Stimulated activated CD4-positive, alpha-beta T cell treated with anti-CD3 and anti-CD28 coated beads, Interleukin-12 subunit alpha, Interleukin-12 subunit beta, amount 100 ng/mL, for 24 hours (primary cell): ENCODE measurements at places on chromosomes 1 and 21.
A peak's percentile ranks its signal among the peaks of the same experiment; 100 is the strongest.

DNA sequence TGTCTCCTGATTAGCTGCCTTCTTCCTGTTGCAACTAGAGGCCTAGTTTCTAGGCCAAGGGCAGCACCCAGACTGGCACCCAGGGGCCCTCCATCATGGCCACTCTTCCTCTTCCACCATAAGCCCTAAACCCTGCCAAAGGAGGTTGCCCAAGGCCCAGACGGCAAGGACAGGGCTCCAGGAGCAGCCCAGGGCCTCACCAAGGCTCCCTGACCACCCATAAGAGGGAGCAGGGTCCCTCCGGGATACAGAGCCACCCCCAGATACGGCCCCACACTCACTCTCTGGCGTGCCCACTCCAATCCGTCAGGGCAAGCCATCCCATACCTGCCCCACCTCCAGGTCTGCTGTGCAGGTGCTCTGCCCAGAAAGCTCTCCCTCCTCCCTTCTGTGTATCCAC lies 79.9 kb downstream of the ITPKB start:
- DNase-seq, result no peak

GRCh38 chr1:116791727-116792126 lies 37.5 kb downstream of the CD2 start:
- DNase-seq, result no peak

DNA sequence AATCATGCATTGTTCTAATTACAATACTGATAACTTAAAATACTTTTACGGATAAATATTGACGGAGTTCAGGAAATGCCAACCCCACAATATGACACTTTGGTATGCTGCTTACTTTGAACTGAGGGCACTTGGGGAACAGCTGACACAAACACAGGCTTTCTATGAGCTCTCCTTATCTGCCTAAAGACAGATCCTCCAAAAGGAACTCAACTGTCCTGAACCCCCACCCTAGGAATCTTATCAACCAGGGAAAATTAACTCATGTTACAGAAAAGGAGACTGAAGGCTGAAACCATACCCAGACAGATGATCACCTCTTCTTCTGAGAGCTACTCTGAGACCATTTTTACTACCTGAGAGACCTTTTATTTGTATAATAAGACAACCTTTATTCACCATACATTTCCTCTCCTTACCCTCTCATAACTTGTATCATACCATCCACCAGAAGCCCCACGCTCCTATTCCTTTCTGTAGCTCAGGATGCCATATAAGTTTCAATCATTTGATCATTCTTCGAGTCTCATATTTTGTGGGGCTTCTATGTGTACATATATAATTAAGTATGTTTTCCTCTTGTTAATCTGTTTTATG lies 239.5 kb downstream of the FAF1 start:
- no peak for DNase-seq

DNA sequence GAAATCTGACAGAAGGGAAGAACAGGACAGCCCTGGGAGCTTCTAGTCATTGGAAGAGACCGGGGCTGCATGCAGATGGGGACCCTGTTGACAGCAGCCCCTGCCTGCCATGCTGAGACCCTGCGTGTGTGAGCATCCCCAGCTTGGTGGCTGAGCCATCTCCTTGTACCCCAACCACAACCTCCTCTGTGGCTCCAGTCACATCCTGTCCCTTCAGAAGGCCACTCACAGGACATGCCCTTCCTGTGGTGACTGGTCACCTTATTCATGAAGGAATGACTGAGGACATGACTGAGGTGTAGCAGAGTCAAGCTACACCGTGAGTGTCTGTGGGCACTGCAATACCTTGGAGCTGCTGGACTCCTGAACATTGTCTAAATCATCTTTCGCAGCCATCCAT lies 141.8 kb upstream of the ERRFI1 start:
- DNase-seq, result no peak

DNA sequence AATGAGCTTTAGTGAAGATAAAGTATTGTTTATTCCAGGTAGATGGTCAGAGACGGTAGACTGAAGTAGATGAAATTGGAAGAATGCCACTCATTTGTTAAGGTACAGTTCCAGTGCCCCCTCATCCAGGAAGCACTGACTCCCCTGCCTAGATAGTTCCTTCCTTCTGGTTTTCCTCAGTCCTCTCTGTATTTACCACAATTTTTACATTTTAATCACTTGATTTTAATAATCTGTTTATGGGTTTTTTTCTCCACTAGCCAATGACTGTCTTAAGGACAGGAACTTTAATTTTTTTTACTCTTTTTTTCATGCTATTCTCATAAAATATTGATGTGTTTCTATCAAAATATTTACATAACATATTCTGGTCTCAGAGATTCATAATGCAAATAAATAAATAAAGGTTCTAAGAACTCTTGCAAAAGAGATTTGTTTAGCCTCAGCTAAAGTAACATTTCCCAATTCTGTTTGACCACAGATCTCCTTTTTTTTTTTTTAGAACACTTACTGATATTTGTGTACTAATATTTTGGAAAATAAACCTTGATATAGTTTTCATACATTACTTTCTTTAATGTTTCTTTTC lies 651.6 kb downstream of the PLPP3 start:
- DNase-seq, result no peak

DNA sequence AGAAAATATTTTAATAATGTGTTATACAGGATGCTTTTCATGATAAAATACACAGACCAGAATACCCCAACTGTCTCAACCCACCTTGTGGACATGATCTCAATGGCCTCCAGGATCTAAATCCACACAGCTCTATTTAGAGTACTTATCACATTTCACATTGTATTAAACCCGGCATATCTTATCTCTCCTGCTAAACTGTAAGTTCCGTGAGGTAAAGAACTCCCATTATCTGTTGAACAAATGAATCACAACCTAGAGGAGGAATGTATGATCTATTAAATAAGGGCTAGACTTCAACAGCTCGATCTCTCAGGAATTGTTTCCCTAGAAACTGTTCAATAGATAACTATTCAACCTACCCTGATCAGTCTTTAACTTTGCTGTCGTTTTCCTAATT lies 6.9 kb downstream of the ETV3 start:
- DNase-seq, result no peak

- DNase-seq, result no peak
Measured at GRCh38 chr1:157992833-157993146, 655 bp upstream of the KIRREL1 start.

- DNase-seq, result no peak
Measured at GRCh38 chr1:181135437-181135731, 46.9 kb downstream of the IER5 start.

- no peak for DNase-seq
Measured at GRCh38 chr1:19815801-19816736, 986 bp upstream of the RNF186 start.

DNA sequence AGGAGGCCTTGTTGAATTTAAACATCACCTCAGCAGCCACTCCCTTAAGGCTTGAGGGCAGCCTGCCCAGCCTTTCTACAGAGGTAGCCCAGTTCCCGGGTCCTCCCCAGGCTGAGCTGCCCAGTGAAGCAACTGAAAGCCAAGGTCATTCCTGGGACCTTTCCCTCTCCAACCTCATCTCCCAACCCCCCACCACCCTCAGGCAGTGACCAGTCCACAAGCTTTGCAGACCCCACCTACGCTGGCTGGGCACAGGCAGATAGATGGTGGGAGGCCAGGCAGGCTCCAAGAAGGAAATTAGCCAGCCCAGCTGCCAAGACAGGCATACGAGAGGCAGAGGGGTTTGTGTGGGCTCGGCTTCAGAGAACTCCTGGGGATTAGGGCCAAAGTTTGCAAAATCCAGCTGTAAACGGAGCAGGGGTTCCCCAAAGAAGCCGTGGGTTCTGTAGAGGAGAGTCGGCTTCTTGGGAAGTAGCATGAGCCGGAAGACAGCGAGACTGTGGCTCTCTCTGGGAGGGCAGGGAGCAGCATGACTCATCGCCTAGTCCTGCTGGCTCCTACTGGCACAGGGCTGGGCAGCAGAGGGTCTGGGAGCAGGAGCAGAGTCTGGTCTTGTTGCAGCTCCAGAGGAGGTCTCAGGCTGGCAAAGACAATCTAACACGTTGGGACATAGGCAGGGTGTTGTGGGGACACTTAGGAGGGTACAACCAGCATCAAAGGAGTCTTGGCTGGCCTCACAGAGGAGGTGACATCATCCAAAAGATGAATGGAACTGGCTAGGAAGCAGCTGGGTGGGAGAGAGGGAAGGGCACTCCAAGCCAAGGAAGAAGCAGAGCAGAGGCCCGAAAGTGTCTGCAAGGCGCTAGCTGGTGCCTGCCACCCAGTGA lies 2.8 kb upstream of the ZC3H12A start:
- no peak for DNase-seq

GRCh38 chr1:61011561-61012263 lies 70.6 kb upstream of the NFIA start:
- DNase-seq, result no peak

DNA sequence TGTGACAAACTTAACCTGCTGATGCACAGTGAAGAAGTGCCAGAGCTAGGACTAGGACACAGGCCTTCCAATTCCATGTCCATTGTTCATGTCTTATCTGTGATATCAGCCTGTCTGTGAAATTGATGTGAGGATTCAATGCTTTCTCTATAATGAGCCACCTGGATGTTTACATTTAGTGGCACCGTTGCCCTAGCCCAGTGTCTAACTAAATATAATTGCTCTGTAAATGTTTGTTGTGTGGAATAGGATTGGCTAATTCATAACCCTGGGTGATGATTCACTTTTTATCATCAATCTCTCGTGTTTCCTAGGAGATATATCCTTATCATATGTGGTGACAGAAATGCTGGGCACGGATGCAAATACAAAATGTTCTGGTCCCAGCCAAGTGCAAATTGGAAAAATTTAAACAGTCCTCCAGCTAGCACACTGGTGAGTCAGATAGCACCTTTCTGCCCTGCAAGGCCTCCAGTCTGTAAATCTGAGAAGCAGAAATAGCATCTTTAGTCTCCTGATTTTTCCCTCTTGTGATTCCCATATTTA lies 46.9 kb upstream of the GNG12 start:
- DNase-seq, result no peak

DNA sequence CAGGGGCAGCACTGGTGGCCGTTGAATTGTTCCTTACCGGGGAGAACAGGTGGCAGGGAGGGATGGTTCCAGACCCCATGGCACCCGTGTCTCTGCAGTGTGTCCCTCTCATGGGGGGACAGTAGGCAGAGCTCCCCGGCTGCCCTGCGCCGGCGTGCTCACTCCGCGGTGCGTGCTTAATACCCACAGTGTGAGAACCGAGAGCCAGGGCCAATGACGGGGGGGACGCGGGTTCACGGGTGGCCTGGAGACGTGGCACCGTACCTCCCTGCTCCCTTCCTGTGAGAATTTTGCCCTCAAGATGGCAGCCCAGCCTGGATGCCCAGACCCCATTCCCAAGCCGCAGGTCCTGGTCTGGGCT lies 47.1 kb downstream of the PRDM16 start:
- DNase-seq, result no peak

DNA sequence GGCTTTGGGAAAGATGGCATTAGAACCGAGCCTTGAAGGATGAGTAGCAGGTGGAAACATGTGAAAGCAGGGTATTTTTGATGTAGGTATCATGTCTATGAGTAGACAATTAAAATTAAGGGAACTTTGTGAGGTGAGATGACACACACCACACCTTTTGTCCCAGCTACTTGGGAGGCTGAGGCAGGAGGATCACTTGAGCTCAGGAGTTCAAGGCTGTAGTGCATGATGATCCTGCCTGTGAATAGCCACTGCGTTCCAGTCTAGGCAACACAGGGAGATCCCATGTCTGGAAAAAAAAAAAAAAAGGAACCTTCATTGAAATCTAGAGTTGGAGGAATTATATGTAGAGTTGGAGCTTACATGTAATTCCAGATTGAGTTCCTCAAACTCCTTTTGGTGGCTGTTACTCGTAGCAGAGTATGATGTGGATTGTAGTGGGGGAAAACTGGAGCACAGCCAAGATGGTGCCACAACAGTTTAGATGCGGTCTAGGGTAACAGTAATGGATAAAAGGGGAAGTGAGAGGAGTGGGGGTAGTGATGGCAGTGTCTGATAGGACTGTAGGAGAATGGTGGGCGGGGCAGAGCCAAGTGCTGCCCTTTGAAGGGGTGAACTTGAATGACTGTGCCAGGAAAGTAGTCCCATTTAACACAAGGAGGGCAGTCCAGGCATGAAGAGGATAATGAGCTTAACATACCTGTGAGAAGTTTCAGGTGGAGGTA lies 17.4 kb downstream of the AK4 start:
- no peak for DNase-seq

GRCh38 chr1:10890491-10891071 lies 94.1 kb upstream of the CASZ1 start:
- DNase-seq, result no peak

- DNase-seq, result no peak
Measured at GRCh38 chr1:180387413-180387812, 115.0 kb downstream of the ACBD6 start.

- no peak for DNase-seq
Measured at GRCh38 chr1:230222678-230223077, 155.6 kb downstream of the GALNT2 start.

DNA sequence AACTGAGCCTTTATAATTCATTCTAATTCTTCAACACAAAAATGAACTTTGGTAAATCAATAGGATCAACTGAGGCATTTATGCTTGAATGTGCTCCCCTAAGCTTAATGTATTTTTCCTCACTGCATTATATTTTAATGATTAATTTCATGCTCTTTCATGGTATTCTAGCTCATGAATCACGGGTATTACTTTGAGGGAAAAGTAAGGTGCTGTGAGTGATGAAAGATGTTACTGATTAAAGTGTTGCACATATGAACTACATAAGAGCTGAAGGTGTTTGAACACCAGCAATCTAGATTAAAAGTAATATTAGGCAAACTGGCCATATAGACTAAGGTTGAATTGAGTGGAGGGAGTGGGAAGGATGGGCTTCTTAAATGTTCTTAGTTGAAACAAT lies 1.9 kb downstream of the DPYD start:
- no peak for DNase-seq

DNA sequence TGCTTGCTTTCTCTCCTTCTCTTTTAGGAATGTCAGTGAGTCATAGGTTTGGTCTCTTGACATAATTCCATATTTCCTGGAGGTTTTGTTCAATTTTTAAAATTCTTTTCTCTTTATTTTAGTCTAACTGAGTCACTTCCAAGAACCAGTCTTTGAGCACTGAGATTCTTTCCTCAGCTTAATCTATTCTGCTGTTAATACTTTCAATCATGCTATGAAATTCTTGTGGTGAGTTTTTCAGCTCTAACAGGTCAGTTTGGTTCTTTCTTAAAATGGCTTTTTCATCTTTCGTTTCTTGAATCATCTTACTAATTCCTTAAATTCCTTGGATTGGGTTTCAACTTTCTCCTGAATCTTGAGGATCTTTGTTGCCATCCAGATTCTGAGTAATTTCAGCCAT lies 321.0 kb downstream of the PTBP2 start:
- no peak for DNase-seq

GRCh38 chr1:59971464-59971911 lies 44.9 kb upstream of the CYP2J2 start:
- peak; percentile 53 for DNase-seq

- DNase-seq, result no peak
Measured at GRCh38 chr1:75594327-75594726, 16.6 kb downstream of the SLC44A5 start.

DNA sequence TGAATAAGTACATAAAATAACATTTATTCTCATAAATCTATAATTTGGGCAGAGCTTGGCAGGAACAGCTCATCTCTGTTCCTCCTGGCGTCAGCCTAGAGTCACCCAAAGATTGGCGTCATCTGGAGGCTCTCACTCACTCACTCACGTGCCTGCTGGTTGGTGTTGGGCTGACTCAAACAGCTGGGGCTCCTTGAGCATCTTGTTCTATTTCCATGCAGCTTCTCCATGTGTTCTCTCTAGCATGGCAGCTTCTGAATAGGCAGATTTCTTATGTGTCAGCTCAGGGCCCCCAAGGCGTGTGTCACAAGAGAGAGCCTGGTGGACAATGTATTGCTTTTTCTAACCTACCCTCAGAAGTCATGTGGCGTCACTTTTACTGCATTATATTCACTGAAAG lies 70.6 kb upstream of the RAB3GAP2 start:
- no peak for DNase-seq
